Stomach (tissue), 19 donors: ENCODE measurements at places on chromosomes 12 and 14. TPM values are rescaled to one million over a fixed set of nuclear protein-coding genes. Genes with fewer than 3 reads are reported as not detected.

GRCh38 chr12:108905725-108906124 lies 25.8 kb downstream of the DAO start:
- no peaks in the 10 kb centered on the region for H3K36me3 ChIP-seq
- peaks cover 4% of the 10 kb centered on the region for H3K27me3 ChIP-seq
- H3K27ac ChIP-seq: no peak overlapping the region
- no peak for DNase-seq
- H3K4me3 ChIP-seq: no peak overlapping the region

GRCh38 chr14:31022386-31022785 lies 3.1 kb upstream of the AP4S1 start:
- no peaks in the 10 kb centered on the region for H3K27me3 ChIP-seq
- peaks cover 12% of the 10 kb centered on the region for H3K4me1 ChIP-seq
- DNase-seq: no peak
- H3K4me3 ChIP-seq: no peak overlapping the region
- H3K36me3 ChIP-seq: peaks cover 11% of the 10 kb centered on the region

GRCh38 chr12:49538510-49539403 lies at the start of gene KCNH3:
Gene KCNH3, plus strand, starts transcription at chr12:49539030. Its CDS starts 387 bp downstream, at chr12:49539417.
- H3K36me3 ChIP-seq: no peaks in the 10 kb centered on the region
- DNase-seq: peak; percentile 94
- H3K27me3 ChIP-seq: peaks cover 4% of the 10 kb centered on the region
- no peak within 1 kb of the TSS for H3K27ac ChIP-seq
- peak within 1 kb of the TSS; percentile 76 for H3K4me3 ChIP-seq

DNA sequence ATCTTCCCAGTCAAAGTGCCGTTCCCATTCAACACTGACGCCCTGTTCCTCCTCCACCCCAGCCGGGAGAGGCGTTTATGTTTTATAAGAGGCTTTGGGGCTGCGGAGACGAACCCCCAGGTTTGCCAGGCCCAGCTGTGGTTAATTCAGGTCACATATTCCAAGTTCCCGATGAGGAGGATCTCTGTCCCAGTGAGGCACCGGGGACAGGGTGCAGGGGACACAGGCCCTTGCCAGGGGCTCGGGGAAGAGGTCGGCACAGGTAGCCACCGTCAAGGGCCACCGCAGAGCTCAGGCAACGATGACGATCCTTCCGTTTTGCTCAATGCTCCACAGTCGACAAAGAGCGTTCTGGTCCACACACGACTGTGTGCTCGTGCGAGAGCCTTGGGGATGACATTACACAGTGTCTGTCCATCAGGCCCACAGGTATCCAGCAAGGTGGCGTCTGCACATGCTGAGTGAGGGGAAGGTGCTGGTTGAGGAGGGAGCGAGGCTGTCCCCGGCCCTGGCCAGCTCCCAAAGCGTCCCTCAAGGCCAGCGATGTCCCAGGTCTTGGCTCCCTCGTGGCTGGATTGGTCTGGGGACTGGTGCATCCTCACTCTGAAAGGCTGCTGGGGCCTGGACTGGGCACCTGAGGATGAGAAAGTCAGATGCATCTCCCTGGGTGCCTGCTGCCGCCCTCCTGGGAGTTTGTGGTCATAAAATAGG lies 189.2 kb upstream of the C14orf180 start:
- H3K27me3 ChIP-seq: no peaks in the 10 kb centered on the region
- no peak overlapping the region for H3K27ac ChIP-seq
- H3K4me1 ChIP-seq: peaks cover 2% of the 10 kb centered on the region

DNA sequence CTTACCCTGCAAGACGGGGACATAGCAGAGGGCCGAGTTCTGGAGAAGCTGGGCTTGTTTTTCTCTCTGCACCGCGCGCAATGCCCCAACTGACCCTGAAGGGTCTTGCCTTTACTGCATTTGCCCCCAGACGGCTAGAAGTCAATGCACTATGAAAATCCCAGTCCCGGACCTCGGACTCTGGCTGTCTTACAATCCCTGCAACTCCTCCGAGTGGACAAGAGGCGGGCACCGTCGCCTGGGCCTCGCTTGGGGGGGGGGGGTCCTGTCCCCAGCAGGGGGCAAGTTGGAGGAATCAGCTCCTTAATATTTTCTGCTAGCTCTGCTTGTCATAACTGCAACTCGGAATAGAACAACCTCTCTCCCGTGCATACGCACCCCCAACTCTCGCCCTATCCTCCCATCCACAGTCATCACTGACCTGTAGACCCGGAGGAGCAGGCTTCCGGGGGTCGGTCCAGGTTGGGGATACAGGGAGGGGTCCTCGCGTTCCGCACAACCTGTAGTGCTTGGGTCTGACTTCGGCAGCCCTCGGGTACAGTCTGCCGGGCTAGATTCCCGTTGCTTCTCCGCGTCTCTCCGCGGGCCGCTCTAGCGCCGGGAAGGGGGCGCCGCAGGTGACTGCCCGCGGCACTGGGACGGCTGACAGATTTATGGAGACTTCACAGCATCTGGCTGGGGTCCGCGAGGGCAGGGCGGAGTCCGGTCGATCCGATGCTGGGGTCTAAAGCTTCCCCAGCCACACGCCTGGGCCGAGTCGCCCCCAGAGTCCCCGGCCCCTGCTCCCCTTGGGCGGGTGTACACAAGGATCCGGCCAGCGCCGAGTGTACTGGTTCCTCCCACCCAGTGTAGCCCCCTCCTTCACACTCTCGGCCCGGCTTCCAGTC lies 3.3 kb upstream of the PAX9 start:
- peaks cover 66% of the 10 kb centered on the region for H3K4me1 ChIP-seq
- no peak overlapping the region for H3K27ac ChIP-seq
- no peak for DNase-seq
- H3K36me3 ChIP-seq: no peaks in the 10 kb centered on the region

DNA sequence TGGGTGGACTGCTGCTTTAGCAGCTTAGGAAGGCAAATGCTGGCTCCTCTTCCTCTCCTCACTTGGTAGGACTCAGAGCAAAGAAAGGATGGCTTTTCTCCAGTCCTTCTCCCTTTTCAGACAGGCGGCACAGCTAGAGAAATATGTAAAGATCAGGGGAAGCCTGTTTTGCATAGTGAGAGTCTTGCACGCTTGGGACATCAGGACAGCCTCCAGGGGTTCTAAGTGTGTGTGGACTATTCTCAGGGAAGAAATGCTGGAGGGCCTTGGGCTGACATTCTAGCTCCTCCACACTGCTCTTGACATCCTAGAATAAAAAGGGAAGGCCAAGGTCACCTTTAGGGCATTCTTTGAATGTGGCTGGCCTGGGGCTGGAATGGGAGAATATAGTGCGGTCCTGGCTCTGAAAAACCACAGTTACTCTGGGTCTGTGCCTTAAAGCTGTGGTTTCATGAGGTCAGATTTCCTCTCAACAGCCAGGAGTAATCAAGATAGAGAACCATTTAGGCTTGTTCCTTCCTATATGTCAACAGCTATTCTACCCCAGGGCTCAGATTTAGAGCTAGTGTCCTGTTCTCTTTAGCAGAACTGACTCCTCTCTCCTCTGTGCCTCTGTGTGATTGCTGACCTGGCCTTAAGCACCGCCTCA lies 24.3 kb downstream of the CMA1 start:
- no peak for DNase-seq
- no peaks in the 10 kb centered on the region for H3K4me1 ChIP-seq
- H3K27me3 ChIP-seq: no peaks in the 10 kb centered on the region
- no peak overlapping the region for H3K4me3 ChIP-seq

GRCh38 chr14:68951035-68951797 lies 27.9 kb downstream of the ACTN1 start:
- peaks cover 100% of the 10 kb centered on the region for H3K4me1 ChIP-seq
- peak; percentile 72 for DNase-seq
- no peaks in the 10 kb centered on the region for H3K36me3 ChIP-seq
- H3K27ac ChIP-seq: peak overlapping the region; percentile 85
- H3K27me3 ChIP-seq: no peaks in the 10 kb centered on the region

- no peaks in the 10 kb centered on the region for H3K27me3 ChIP-seq
- peaks cover 38% of the 10 kb centered on the region for H3K4me1 ChIP-seq
- H3K36me3 ChIP-seq: peaks cover 62% of the 10 kb centered on the region
- H3K27ac ChIP-seq: peak overlapping the region; percentile 90
Observed at GRCh38 chr12:124422142-124422569, 127.3 kb downstream of the RFLNA start.

SDR39U1 gene
- 71.2 TPM for total RNA-seq

NGB gene
- 1.8 TPM for total RNA-seq

RNASE7 gene
- not detected for total RNA-seq

LMNTD1 gene
- not detected for total RNA-seq

HPD gene
- not detected for total RNA-seq

SMCO2 gene
- 2.5 TPM for total RNA-seq
